ENCODE measurements at places on chromosomes 6 and 20. TPM values are rescaled to one million over a fixed set of nuclear protein-coding genes. Genes with fewer than 3 reads are reported as not detected.

The LIME1 gene
- 3.6 TPM for total RNA-seq

The ERVFRD-1 gene
- not detected for total RNA-seq

DNA sequence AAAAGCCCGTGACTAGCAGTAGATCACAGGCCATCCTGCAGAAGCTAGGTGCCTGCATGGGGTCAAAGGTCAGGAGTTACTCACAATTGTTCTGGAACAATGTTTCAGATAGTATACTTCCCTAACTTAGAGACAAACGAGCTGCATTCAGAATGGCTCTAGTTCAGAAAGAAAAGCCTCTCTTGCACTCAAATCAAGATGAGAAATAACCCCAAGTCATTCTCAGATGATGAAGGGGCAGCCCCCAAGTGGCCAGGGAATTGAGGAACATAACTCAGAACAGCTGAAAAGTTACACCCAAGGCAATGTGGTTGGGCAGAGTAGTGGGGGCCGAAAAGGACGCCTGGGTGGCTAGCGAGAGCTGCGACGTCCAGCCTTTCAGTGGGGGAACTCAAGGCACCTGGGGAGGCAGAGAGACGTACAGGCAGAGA lies 27.8 kb downstream of the FYN start:
- peak overlapping the region; percentile 20 for H3K4me3 ChIP-seq
- H3K27me3 ChIP-seq, result no peaks in the 10 kb centered on the region
- DNase-seq, result peak; percentile 30
- peaks cover 74% of the 10 kb centered on the region for H3K4me1 ChIP-seq
- H3K27ac ChIP-seq, result peak overlapping the region; percentile 41
- no peaks in the 10 kb centered on the region for H3K36me3 ChIP-seq

GRCh38 chr6:151551223-151551857 lies 57.5 kb downstream of the CCDC170 start:
- no peaks in the 10 kb centered on the region for H3K4me1 ChIP-seq
- no peaks in the 10 kb centered on the region for H3K36me3 ChIP-seq
- no peak overlapping the region for H3K4me3 ChIP-seq
- H3K27me3 ChIP-seq, result no peaks in the 10 kb centered on the region

DNA sequence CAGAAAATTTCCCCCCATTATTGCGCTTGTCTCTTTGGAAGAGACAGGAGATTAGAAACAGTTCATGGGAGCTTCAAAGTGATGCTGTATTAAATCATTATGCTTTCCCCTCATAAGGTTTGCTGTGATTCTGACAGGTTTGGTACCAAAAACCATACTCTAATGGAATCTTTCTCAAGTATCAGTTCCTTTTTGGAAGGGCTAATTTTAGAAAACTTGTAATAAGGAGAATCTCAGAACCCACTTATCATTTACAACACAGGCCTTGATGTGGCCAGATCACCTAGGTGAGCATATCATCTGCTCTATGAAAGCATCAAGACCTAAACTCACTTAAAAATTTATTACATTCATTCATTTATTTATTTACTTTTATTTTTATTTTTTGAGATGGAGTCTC lies 51.2 kb downstream of the TP53INP2 start:
- no peak overlapping the region for H3K27ac ChIP-seq
- no peak overlapping the region for H3K4me3 ChIP-seq
- H3K36me3 ChIP-seq, result 0 out of 2 replicates have a peak, but pooled peaks cover 8% of the 10 kb centered on the region
- H3K4me1 ChIP-seq, result no peaks in the 10 kb centered on the region
- no peaks in the 10 kb centered on the region for H3K27me3 ChIP-seq

DNA sequence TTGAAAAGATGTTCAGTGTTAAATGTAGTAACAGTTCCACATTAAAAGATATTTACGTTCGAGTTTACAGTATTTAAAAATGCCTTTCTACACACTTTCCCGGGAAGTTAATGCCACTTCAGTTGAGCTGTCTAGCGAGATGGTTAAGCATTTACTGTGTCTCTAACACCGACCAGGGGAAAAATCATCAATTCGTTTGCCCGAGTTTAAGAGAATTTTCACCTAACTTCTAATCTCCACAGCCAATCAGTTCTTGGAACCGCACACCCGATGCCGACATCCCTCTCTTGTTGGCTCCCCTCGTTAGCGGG lies 58.2 kb downstream of the FAM217A start:
- no peaks in the 10 kb centered on the region for H3K36me3 ChIP-seq
- no peak for DNase-seq
- no peaks in the 10 kb centered on the region for H3K27me3 ChIP-seq
- H3K4me3 ChIP-seq, result peak overlapping the region; percentile 89
- peaks cover 43% of the 10 kb centered on the region for H3K4me1 ChIP-seq

- no peaks in the 10 kb centered on the region for H3K4me1 ChIP-seq
- no peak for DNase-seq
- H3K27me3 ChIP-seq, result no peaks in the 10 kb centered on the region
- peaks cover 5% of the 10 kb centered on the region for H3K36me3 ChIP-seq
These were observed 226.1 kb upstream of the GJE1 start for GRCh38 chr6:141906569-141907080.

DNA sequence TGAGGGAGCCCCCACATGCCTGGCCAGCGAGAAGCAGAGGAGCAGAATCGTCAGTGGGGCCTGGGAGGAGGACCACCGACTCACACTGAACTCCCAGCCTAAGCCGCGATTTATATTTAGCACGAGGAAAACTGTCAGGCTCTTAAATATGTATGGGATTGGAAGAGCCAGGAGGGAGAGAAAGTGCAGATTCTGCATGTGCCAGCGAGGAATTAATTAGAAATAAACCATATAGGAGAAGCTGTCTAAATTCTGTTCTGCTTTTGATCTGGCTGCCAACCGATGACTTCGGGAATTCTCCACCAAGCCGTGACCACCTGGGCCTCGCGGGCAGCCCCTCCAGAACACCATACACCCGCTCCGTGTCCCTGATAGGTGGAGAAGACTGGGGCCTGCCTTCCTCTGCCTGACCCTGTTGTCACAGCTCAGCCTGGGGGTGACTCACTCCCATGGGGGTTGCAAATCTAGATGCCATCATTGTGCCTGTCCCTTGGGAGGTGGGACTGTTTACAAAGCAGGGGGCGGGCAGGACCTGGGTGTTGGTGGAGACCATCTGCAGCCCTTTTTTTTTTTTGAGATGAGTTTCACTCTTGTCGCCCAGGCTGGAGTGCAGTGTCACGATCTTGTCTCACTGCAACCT lies 91.1 kb upstream of the PMEPA1 start:
- no peak for DNase-seq
- no peaks in the 10 kb centered on the region for H3K27me3 ChIP-seq
- no peak overlapping the region for H3K4me3 ChIP-seq
- H3K4me1 ChIP-seq, result no peaks in the 10 kb centered on the region
- H3K36me3 ChIP-seq, result no peaks in the 10 kb centered on the region
- H3K27ac ChIP-seq, result no peak overlapping the region

- no peak for DNase-seq
- H3K4me1 ChIP-seq, result peaks cover 100% of the 10 kb centered on the region
- no peak overlapping the region for H3K27ac ChIP-seq
- H3K36me3 ChIP-seq, result no peaks in the 10 kb centered on the region
These were observed 9.6 kb downstream of the JARID2 start for GRCh38 chr6:15255481-15255880.

- peaks cover 22% of the 10 kb centered on the region for H3K27me3 ChIP-seq
- H3K4me3 ChIP-seq, result peak overlapping the region; percentile 45
- no peaks in the 10 kb centered on the region for H3K36me3 ChIP-seq
- peaks cover 44% of the 10 kb centered on the region for H3K4me1 ChIP-seq
- H3K27ac ChIP-seq, result no peak overlapping the region
These were observed 2.7 kb upstream of the MYT1 start for GRCh38 chr20:64161356-64162238.

DNA sequence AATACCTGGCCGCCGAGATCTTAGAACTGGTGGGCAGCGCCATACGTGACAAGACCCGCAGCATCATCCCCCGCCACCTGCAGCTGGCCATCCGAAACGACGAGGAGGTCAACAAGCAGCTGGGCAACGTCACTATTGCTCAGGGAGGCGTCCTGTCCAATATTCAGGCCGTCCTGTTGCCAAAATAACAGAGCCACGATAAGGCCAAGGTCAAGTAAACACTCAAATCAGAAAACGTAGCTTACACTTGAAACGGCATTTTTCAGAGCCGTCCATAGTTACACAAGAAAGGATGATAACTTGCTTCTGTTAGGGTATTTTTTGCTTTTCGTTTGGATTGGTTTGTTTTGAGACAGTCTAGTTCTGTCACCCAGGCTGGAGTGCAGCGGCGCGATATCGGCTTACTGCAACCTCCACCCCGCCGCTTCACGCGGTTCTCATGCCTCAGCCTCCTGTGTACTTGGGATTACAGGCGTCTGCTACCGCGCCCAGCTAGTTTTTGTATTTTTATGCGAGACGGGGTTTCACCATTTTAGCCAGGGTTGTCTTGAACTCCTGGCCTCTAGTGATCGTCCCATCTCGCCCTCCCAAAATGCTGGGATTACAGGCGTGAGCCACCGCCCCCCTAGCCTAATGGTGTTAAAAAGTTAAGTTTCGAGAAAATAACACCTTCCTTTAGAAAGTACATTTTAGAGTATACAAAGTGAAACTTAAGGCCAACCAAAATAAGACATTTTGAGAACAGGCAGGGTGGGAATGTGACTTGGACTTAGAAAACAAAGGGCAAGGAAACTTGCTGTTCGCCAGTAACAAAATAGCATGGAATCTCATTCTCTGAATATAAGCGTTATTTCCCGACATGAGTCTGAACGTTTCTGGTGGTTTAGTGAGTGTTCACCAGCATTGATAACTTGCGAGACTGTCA lies 42.8 kb upstream of the HFE start:
- no peak for DNase-seq
- no peaks in the 10 kb centered on the region for H3K27me3 ChIP-seq
- peaks cover 12% of the 10 kb centered on the region for H3K4me1 ChIP-seq
- no peak overlapping the region for H3K27ac ChIP-seq
- no peaks in the 10 kb centered on the region for H3K36me3 ChIP-seq

GRCh38 chr6:137323860-137324259 lies 104.7 kb upstream of the IFNGR1 start:
- H3K36me3 ChIP-seq, result no peaks in the 10 kb centered on the region
- H3K4me3 ChIP-seq, result no peak overlapping the region
- H3K27ac ChIP-seq, result no peak overlapping the region
- peak; percentile 71 for DNase-seq
